ENCODE measurements at places on chromosomes 7 and 10. TPM values are rescaled to one million over a fixed set of nuclear protein-coding genes. Genes with fewer than 3 reads are reported as not detected.

DNA sequence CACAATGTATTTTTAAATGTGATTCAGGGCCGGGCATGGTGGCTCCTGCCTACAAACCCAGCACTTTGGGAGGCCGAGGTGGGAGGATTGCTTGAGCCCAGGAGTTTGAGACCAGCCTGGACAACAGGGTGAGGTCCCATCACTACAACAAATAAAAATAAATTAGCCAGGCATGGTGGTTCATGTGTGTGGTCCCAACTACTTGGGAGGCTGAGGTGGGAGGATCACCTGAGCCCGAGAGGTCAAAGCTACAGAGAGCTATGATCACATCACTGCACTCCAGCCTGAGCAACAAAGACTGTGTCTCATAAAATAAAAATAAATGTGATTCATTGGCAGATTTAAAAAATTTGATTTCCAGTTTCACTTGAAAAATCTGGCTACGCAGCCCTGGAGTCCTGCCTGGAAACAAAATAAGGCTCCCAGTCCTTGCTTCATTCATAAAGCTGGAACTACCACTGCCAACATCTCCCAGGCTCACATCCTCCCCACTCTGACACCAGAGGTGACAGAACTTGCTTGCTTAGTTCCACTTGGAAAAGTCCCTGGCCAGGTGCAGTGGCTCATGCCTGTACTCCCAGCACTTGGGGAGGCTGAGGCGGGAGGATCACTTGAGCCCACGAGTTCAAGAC is 27.9 kb upstream of the SLC35G1 start:
- no peak for DNase-seq

SLC18A3 gene
- not detected for polyA plus RNA-seq

ZFAND4 gene
- 3.4 TPM for polyA plus RNA-seq

MYO1G gene
- polyA plus RNA-seq, result not detected

GRCh38 chr10:72414642-72415041 is 59.9 kb upstream of the DNAJB12 start:
- DNase-seq, result no peak

Measured in AG04450 (cell line).